Activated CD8-positive, alpha-beta memory T cell treated with anti-CD3 and anti-CD28 coated beads for 4 hours (primary cell): ENCODE measurements at places on chromosomes 16 and 17.

GRCh38 chr16:10581507-10581906 lies 1.1 kb upstream of the EMP2 start:
- no peak for DNase-seq

DNA sequence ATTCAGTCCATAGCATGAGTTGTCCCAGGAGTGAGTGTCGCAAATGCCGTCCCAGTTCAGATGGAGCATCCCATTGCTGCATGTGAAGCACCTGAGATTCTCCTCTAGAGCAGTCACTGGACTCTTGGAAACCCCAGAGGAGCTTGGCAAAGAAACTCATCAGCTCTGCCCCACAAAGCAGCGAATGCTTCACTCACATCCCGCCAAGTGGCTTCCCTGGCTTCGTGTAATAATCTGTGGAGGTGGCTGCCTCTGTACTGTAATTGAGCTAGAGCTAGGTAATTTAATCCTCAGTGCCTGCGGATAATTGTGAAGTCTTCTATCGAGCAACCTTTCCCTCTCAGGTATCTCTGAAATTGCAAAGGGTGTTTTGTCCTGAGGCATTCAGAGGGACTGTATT lies 107.1 kb downstream of the SNX29 start:
- DNase-seq, result no peak

GRCh38 chr16:66416939-66417700 lies 10.0 kb upstream of the BEAN1 start:
- no peak for DNase-seq

GRCh38 chr17:75945211-75945610 lies 4.4 kb upstream of the FBF1 start:
- DNase-seq, result no peak
